ENCODE measurements at places on chromosomes 5 and 9.

GRCh38 chr5:155147222-155147621, 133.7 kb downstream of the KIF4B start:
- DNase-seq, result no peak

DNA sequence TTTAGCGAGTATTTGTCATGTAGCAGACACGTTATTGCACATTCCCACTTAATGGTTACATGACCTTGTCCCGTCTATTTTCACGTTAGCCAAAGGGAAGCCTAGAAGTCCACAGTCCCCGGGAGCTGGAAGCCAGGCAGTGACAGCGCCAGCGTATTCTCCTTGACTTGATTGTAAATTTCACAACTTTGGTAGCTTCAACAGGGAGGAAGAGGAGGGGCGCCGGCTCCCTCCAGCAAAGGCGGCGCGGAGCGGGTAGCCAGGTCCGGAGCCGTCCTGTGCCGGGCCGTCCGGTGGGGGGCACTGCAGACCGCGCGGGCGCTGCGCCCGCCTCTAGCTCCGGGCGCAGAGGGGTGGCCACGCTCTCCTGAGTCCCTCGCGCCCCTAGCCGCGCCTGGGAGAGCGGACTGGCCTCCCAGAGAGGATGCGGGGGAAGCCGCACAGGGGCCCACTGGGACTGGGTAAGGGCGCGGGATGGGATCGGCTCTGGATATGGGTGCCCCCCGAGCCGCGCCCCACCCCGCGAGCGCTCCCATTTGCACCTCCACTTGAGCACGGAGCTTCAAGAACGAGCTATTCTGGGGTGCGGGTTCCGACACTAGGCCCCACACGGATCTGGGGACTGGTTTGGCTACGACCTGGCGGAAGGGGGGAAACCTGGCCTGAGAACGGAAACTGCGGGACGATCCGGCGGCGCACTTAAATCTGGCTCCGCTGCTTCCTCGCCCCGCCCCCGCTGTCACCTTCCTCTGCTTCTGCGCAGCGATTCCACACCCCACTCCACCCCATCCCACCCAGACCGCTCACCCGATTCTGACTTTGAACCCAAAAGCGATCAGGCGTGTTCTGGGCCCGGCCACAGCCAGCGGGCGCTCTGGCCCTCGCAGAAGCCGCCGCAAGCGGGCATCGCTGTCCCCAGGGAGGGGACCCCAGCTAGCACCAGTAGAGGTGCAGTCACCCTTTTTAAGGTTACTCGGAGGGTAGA, 23.8 kb downstream of the KLF4 start:
- peak; percentile 45 for DNase-seq

- no peak for DNase-seq
Measured at GRCh38 chr9:5111696-5112095, 73.7 kb downstream of the INSL6 start.

- peak; percentile 41 for DNase-seq
Measured at GRCh38 chr9:34651876-34652601, at the start of gene IL11RA. IL11RA (plus strand) TSS chr9:34652185; CDS start chr9:34655218, 3,033 bp downstream.

GRCh38 chr5:99037668-99038067, 108.9 kb upstream of the CHD1 start:
- DNase-seq, result peak; percentile 87
